ENCODE measurements at places on chromosomes 12 and 14. TPM values are rescaled to one million over a fixed set of nuclear protein-coding genes. Genes with fewer than 3 reads are reported as not detected.

DHRS2 gene
- 0.31 TPM for total RNA-seq

KRT78 gene
- 1.9 TPM for total RNA-seq

GRCh38 chr12:120972870-120973543, 5.3 kb upstream of the HNF1A start:
- no peak for DNase-seq

DNA sequence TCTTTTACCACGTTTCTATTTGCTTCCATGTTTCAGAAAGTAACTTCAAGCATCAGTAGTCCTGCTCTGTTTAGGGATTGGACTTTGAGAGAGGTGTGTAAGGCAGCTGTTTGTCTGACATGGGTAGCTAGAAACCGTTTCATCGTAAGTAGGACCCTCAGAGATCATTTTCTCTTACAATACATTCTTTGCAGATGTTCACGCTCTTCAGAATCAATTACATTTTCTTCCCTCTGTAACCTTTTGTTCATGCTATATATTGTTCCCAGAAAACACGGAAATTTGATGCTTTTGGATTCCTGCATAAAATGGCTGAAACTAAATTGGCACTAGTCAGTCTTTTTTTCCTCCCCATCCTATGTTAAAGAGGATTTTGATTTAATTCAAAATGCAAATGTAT, 62.6 kb upstream of the AEBP2 start:
- no peak for DNase-seq

DNA sequence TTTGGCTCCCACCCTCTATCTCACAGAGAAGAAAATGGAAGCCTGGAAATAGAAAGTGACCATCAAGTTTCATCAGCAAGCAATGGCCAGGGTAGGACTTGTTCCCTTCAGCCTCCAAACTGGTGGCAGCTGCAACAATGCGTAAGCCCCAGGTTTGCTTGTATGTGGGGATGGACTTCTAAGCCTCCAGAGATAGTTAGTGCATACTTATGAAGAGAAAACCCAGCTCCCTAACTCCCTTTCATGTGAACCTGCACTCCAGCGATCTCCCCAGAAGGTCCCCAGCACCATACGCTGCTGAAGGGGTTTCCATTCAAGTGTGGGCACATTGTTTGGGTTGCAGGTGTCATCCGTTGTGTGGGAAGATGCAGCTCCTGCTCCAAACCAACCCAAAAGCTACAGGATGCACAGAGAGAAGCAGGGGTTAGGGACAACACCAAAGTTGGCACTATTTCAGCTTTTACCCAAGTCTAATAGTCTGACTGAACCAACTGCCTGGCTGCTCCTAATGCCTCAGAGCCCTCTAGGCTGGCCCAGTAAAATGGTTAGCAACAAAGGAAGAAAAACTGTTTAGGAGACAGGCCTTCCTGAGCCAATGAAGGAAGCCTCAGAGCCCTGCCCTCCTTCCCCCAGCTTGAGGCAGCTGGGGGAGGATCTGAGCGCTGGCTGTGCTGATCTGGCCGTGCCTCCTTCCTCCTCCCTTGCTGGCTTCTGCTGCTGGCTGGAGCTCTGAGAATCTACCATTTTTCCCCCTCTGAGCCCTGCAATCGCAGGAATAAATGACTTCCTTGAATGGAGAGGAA, 12.3 kb downstream of the ZFP36L1 start:
- no peak for DNase-seq

All from occipital lobe (tissue), 3 donors.